Stromal cell of bone marrow (primary cell): ENCODE measurements at places on chromosomes 5 and 9.
A peak's percentile ranks its signal among the peaks of the same experiment; 100 is the strongest.

DNA sequence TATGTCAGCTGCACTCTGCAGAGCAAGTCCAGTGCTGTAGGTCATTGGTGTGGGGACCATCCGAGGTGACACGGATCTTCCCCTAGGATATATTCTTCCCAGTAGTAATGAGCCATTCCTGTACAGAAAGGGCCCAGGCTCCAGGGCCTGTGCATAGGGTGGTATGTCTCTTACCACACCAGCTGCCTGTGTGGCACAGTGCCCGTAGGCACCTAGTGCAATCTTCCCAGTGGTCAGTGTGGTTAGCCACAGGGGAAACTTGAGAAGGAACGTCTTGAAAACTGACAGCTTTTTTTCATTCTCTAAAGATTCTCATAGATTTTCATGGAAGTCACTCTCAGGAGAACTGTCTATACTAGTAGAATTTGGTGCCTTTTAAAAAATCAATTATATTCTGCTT, 39.8 kb downstream of the CYSTM1 start:
- DNase-seq = no peak

GRCh38 chr5:157598350-157598936, 22.9 kb upstream of the ADAM19 start:
- no peak for DNase-seq

DNA sequence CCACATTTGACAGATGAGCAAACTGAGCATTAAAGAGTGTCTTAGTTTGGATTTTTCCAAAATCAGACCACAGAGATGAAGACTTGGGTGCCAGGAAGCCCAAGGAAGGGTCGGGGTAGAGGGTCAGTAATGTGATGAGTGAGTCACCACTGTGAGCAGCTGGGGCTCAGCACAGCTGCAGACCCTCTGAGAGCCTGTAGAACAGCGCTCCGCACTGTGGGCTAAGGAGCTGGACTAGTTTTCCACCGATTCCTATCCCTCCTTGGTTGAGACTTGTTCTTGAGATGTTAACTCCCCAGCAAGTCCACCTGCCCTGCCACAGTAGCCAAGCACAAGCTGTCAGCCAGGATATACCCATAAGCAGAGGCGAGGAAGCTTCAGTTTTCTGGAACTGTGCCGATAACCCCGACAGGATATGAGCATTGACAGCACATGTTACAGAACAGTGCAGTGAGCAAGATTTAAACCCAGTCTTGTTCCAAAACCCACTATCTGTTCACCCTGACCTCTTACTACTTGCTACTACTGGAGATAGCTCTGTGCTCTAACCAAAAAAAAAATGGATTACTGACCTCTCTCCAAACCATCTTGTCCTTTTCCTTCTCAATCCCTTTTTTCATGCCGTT, 31.8 kb downstream of the EGFLAM start:
- DNase-seq = no peak

DNA sequence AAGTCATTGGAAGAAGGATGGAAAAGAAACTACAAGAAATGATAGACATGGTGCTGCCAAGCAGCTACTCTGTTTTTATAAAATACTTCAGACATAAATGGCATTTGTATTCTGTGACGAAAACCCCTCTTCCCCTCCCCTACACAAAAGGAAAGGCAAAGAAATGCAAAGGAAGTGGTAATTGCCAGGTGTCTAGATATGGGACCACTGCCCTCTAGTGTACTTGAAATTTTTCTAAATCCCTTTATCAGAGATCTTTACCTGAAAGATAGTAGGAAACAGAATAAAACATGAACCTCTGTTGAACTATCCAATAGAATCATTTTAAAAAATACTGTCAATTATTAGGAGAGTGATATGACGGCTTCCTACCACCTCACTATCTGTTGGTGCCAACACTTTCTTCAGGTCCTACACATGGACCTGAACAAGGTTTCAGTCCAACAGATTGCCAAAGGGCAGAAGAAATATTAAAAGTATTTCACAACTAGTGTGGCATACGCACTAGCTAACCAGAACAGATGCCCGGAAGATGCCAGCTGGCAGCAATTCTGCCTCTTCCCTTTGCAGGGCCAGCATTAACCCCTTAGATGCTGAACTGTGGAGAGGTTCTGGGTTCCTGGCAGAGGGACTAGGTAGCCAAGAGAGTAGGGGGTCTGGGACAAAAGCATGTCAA, 104.1 kb downstream of the TSSK1B start:
- peak; percentile 25 for DNase-seq

- no peak for DNase-seq
Measured at GRCh38 chr5:36946101-36946500, 69.5 kb downstream of the NIPBL start.

DNA sequence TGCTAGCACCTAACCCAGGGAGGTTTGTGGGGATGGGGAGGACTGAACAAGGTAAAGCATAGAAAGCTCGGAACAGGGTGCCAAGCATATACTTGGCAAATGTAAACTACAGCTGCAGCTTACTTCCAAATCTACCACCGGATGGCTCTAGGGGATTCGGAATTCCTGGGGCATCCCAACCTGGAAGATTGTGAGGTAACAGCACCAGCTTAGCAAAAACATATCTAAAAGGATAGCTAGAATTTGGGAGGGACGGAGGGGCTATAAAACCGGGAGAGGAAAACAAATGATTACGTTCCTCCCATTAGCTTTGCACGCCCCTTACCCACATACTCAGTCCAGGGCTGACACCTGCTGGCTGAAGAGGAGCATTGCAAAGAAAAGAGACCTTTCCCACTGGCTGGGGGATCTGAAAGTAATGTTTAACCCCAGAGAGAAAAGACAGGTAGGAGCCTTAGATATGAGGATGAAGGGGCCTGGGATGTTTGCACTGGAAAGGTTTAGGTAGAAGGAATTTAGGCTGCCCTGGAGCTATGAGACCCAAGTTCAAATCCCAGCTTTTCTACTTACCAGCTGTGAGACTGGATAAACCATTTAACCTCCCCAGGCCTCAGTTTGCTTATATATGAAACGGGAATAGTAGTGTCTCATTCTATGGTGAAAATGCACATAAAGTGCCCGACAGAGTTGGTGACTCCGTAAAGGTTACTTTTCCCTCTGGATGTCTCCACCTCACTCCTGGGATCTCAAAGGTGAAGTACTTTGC, 73.6 kb downstream of the FAM114A2 start:
- DNase-seq = peak; percentile 40

DNA sequence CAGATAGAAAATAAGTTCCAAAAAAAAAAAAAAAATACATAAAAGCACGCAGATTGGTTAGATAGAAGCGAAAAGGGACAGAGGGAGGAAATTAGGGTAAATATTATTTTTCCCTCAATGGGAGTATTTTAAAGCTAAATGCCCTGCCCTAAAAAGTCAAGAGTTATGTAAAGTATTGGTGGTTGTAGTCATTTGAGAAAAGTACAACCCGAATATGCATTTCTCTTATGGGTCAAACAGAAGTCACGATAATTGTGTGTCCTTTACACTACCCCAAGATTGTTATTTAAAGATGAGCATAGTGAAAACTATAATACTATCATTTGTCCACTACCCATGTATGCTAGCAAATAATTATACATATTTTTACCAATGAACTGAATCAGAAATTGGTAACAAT, 368.7 kb downstream of the NDUFS4 start:
- DNase-seq = no peak

- no peak for DNase-seq
Measured at GRCh38 chr5:158546748-158547147, 553.0 kb downstream of the EBF1 start.

- DNase-seq = peak; percentile 31
Measured at GRCh38 chr5:83927140-83927733, 206.6 kb upstream of the HAPLN1 start.

GRCh38 chr5:131265311-131265803, 1.5 kb downstream of the CDC42SE2 start:
- DNase-seq = no peak

GRCh38 chr9:859251-859650, 17.8 kb downstream of the DMRT1 start:
- no peak for DNase-seq

DNA sequence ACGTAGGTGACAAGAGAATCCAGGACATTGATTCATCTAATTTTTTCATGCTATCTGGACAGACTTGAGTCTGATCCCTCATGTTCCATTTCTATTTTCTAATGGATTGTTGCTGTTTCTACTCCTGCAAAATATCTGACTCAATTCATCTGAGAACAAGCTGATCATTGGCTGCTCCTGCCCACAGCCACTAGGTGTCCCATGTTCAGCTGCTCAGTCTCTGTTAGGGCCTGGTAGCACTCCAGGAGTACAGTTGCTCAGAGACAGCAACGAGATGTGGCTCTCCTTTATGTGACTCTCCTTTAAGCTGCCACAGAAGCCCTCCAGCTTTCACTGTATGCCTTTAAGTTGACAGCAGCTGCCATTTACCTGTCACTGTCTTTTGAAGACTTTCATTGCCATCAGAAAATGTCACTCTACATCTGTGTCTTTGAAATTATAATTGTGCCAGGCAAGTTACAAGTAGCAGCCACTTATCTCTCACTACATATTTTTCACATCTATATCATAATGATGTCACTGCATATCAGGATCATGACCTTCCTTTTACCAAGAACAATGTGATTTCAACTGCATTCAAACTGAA, 1944.2 kb upstream of the NUDT12 start:
- no peak for DNase-seq

DNA sequence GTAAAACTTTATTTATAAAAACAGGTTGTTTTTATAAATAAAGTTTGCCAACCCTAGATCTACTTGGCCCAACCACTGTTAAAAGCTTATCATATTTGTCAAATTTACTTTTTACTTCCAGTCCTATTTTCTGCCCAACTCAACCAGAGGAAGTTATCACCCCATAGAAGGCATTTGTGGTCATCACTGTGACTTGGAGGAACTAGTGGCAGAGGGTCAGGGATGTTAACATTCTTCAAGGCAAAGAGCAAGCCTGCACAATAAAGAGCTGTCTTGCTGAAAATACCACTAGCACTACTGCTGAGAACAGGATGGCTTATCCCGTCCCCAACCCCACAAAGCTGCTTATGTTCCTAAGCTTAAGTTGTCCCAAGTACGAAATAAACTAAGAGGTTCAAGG, 22.3 kb downstream of the TTC33 start:
- DNase-seq = no peak

DNA sequence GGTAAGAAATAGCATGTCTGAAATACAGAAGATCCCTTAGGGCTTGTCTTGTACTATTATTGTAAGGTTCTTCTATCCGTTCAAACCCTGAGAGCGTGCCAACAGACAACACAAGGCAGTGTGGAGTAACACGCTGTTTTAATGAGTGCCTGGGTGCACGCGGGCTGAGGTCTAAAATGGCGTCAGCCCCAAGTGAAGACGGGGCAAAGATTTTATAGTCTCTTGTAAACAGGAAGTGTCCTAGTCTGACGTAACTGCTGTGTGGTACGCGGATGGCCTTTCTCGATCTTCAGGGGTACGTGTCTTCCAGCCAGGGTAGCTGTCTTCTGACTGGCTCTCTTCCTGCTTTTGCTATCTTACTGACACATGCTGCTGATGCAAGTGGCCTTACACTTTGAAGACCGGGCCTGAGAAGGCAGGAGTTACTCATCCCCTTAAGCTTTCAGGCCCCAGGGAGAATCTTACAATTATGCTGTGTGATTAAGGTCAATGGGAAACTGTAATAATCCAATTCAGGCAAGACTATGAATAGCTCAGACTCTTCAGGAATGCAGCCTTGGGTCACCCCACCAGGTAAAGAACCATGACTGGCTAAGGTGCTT, 1812.0 kb upstream of the CDH9 start:
- DNase-seq = no peak

- no peak for DNase-seq
Measured at GRCh38 chr5:122341087-122341486, 29.1 kb downstream of the SNCAIP start.

GRCh38 chr9:91655658-91656057, 232.0 kb upstream of the NFIL3 start:
- DNase-seq = no peak

DNA sequence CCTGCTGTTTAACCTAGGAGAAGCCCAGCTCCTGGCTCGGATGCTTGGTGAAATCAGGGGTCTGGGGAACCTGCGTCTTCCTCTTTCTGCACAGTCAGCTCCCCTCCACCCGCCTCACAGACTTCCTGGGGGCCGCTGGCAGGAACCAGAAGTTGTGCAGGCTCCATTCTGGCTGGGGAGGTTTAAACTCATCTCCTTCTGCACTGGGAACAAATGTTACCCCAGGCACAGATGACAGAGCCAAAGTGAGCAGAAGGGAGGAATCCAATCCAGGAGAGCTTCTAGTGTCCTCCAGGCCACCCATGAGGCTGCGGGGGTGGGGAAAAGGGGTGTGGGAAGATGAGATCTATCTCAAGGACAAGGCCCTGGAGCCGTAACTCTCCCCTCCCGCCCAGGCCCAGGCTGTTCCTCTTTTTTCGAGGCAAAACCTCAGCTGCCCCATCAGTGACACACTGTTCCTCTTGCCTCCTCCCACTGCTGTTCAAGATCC, 31.2 kb downstream of the KCNMB1 start:
- DNase-seq = no peak

GRCh38 chr5:143865426-143866025, 53.6 kb downstream of the HMHB1 start:
- no peak for DNase-seq

DNA sequence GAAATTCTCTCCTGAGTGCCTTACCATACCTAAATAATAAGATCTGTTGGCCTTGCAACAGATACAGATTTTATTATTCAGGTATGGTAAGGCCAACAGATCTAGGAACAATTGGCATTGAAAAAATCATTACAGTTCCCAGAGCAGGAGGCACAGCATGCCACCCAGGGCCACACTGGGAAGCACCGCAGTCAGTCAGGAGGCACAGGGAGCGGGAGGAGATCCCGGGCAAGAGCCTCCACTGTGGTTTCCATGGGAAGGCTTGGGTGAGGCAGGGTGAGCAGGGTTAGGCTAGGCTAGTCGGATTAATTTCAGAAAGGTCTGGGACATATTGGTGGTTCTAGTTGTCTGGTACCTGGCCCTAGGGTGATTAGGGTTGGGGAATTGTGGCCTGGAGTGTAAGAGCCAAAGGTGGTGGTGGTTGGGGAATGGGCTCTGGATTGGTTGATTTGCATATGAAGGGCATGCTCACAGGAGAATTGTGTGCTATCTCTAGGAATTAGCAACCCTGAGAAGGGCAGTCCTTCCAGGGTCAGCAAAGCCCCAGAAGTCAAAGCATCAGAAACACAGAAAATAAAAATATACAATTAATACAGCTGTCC, 111.4 kb downstream of the PDE8B start:
- DNase-seq = no peak

DNA sequence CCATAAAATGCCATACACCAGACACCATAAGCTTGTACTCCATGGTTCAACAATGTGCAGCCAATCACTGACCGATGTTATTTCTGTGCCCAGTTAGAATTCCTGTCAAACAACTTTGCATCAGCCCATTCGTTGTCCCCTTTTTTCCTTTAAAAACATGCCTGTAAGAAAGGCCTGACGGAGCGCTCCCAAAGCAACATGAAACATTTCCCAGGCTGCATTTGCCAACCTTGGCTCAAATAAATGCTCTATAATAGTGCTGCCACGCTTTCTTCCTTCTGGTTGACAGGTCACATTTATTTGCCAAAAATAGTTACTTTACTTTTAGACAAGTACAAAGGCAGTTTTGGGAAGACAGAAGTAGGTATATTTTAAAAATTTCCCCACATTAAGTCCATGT, 735.6 kb upstream of the PTPRD start:
- DNase-seq = no peak

- no peak for DNase-seq
Measured at GRCh38 chr5:61307611-61308010, 24.4 kb upstream of the ZSWIM6 start.
